ENCODE measurements at places on chromosomes 3 and 15. TPM values are rescaled to one million over a fixed set of nuclear protein-coding genes. Genes with fewer than 3 reads are reported as not detected.

RAB6B gene
- 4.3 TPM for total RNA-seq

DNA sequence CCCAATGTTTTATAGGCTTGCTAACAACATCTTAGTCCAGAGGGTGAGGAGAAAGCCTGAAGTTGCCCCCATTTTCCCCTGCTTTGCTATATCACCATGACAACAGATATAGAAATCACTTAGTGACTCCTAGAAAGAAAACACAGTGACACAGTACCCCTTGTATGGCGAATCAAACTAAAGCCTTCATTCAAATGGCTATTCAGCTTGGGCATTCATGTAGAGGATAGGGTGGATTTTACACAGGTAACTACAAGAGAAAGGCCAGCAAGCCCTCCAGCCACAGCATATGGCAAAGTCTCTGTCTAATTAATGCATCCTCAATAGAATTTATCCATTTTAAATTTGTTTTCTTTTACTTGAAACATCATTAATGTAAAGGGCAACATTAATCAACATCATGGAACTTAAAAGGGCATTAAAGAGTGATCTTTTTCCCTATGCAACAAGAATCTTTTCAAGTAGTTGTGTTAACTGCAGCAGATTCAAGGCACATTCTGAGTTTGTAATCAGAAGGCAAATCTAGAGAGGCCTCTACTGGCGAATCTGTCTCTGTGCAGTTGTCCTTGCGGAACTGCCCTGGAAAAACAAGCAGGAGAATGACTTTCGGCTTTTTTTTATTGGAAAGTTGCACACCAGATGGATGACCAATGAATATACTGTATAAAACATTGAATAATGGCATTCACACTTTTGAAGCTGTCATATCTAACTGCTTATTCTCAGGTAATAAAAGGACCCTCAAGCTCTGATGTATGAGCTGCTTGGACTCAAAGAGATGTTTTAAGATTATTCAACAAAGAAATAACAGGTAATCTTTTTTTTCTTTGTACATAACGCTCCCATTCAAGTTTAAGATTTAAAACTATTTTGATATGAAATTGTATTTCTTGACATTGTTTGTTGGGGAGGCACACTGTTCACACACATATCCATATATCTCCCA lies 621.7 kb upstream of the AGTR1 start:
- DNase-seq: peak; percentile 95

GRIP2 gene
- total RNA-seq: 1.1 TPM

GRCh38 chr15:73901126-73901810 lies 25.0 kb upstream of the LOXL1 start:
- DNase-seq: no peak

- no peak for DNase-seq
Measured at GRCh38 chr3:152396867-152397266, 128.1 kb downstream of the MBNL1 start.

All from G401 (cell line).